ENCODE measurements at places on chromosomes 16 and 17.

DNA sequence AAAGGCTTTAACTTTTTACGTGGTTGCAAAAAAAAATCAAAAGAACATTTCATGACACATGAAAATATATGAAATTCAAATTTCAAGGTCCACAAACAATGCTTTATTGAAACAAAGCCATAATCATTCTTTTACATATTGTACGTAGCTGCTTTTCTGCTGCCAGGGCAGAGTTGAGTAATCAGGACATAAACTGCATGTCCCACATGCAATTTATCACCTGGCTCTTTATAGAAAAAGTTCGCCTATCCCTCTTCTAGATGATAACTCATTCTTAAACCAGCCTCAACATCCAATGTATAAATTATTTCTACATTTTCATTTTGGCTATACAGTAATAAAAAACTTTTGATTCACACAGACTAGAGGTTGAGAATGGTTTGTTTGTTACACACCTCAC, 154.9 kb downstream of the AXIN2 start:
- DNase-seq = no peak

DNA sequence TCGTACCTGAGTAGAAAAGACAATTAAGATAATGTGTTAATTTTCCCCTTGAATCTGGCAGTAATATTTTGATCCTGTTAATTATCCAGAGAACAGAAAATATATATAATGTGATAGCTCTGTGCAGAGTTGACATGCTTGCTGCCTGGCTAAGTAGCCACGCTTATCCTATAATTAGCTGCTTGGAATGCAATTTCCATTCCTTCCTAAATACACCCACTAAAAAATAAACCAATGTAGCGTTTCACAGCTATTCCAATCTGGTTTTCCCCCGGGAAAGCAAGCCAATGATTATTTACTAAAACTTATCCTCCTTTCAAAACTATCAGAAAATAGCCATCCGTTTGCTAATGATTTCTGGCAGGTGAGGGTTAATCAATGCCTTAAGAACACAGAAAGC, 134.5 kb upstream of the IRX5 start:
- no peak for DNase-seq

DNA sequence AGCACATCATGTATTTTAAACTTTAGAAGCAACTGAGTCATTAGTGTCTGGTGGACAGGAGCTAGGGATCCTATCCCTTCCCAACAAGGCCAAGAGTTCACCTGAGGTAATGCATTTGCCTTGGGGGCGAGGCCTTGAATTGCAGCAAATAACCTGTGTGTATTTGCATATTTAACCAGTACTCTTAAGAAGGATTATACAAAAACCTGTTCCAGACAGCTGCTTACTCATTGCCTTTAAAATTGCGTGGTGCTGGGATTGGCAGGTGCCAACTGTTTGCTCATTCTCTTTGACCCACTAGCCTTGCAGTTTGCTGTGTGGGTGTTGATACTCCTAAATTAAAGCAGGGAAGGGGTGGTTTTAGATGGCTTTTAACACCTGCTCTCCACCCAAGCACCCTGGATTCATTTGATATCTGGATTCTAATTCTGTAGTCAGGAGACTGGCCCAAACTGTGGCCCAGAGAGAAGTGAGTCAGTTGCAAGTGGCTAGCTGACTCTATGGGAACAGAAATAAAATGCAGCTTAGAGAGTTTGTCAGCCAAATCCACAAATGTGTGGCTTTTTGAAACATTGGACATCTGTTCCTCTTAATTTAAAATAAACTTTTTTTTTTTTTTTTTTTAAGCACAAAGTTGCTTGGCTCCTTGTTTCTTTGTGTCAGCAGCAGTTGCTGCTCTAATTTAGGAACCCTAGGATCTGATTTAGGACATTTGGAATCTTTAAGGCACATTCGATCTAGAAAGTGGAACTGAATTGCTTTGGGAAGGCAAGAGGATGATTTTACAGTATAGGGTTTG, 46.9 kb downstream of the TUBD1 start:
- peak; percentile 59 for DNase-seq

DNA sequence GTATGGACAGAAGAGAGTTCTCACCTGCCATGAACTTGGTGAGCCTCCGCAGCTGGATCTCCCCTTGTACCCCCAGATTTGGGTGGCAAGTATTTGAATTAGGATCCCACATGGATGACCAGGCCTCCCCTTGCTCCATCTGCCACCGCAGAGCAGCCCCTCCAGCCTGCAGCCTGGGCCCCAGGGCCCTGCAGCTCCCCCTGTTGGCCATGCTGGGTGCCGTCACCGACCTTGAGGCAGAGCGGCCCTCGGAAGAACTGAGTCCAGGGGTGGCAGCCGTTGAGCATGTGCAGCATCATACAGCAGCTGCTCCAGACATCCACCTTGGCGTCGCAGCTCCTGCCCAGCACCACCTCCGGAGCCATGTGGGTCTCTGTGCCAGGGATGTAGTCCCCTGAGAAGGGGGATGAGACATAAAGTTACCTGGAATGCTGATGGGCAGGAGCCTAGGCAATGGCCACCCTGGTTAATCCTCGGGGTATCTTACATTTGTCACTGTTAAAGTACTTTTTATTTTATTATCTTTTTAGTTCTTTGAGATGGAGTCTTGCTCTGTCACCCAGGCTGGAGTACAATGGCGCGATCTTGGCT, 9.0 kb upstream of the SPATA32 start:
- DNase-seq = no peak

DNA sequence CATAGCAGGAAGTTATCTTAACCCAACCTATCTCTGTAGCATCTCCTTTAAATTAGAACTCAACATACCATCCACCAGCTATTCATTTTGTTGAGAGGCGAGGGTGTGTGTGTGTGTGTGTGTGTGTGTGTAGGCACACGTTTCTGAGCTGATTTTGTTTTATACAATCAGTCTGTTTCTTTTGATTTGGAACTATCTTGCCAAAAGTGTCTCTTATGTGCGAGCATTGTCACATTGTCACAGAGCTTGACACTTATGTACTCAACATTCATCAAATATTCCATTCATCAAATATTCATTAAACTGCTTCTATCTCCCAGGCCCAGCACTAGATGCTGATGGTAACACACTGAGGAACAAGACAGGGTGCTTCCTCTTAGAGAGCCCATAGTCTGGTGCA, 180.4 kb downstream of the HAPSTR1 start:
- no peak for DNase-seq

- no peak for DNase-seq
These were observed 6.8 kb upstream of the RNF213 start for GRCh38 chr17:80253631-80254395.

DNA sequence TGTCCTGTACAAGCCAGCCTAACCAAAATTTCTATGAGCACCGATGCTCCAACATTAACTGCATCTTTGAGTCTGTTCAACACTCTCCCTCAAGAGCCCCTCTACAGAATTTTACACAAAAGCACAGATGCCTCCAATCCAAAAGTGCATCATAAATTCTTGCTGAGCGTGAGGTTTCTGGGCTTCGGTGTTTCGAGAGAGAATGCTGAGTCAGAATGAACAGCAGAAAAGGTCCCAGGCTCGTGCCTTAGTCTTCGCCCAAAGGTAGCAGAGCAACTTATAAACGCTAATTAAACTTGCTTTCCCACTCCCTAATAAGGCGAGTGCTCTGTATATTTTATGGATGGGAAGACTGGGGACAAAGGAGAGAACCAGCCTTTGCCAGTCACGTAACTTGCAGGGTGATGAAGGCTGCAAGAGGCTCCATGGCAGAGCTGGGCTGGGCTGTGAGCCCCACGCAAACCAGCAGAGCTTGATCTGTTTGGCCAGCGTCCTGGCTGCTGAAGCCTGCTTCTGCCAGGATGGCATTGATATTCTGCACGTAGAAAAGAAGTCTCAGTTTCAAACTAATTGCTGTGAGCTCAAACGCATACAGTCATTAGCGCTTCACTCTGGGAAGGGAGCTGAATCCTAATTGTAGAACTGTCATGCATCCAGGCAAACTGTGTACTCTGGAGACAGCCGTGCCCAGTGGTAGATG, 138.5 kb downstream of the DNAH9 start:
- peak; percentile 48 for DNase-seq

GRCh38 chr16:68754084-68754792, 17.1 kb downstream of the CDH1 start:
- DNase-seq = no peak

Data from dorsolateral prefrontal cortex (tissue), 122 donors.